ENCODE measurements at places on chromosomes 16 and 17.

DNA sequence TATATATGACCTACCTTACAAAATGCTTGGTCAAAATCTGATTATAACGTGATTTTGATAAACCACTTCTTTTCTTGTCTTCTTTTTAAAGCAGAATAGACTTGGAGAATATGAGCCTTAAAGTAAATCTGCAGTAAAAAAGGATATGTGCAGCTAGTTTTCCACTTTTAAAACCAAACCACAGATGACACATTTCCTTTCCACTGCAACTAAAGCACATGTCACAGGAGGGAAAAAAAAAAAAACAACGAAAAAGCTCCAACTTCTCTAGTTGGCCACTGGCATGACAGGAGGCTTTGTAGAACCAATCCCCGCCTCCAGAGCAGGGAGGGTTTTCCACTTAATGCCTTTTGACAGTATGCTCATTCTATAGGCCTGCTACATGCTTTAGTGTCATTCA lies at the start of gene EVI2A:
EVI2A (minus strand) TSS at position 142 of the 400 bp plus-strand sequence. CDS start 2,609 bp downstream, outside the sequence.
- DNase-seq = peak; percentile 58

GRCh38 chr16:53598511-53599275 lies 95.7 kb upstream of the AKTIP start:
- DNase-seq = no peak

- peak; percentile 59 for DNase-seq
Observed at GRCh38 chr17:57243171-57243622, 13.1 kb upstream of the MSI2 start.

DNA sequence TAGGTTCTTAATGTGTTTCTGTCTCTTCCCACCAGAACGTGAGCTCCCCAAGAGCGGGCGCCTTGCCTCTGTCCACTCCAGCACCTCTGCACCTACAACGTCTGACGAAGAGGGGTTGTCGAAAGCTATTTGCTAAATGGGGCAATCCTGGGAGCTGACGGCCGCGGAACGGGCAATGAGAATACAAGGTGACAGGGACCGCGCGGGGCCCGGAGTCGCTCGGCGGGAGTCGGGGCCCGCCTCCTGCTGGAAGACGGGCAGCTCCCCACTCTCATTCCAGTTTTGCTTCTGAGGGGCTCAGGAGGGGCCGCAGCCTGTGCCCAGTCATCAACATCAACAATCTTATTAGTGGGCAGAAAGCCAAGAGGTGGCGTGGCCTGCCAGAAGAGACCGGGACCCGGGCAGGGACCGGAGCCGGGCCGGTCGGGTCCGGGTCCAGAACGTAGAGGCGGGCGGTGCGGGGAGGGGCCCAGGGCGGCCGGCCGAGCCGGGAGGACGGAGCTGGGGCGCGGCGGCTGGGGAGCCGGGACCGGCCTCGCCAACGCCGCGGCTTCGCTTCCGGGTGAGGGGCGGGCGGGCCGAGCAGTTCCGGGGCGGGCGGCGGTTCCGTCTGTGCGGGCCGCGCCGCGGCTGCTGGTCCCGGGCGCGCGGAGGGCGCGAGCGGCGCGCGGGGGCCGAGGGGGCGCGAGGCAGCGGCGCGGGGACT lies at the start of gene MOSMO:
MOSMO (plus strand) TSS at position 603 of the 706 bp plus-strand sequence. CDS start 191 bp downstream, outside the sequence.
- peak; percentile 40 for DNase-seq

DNA sequence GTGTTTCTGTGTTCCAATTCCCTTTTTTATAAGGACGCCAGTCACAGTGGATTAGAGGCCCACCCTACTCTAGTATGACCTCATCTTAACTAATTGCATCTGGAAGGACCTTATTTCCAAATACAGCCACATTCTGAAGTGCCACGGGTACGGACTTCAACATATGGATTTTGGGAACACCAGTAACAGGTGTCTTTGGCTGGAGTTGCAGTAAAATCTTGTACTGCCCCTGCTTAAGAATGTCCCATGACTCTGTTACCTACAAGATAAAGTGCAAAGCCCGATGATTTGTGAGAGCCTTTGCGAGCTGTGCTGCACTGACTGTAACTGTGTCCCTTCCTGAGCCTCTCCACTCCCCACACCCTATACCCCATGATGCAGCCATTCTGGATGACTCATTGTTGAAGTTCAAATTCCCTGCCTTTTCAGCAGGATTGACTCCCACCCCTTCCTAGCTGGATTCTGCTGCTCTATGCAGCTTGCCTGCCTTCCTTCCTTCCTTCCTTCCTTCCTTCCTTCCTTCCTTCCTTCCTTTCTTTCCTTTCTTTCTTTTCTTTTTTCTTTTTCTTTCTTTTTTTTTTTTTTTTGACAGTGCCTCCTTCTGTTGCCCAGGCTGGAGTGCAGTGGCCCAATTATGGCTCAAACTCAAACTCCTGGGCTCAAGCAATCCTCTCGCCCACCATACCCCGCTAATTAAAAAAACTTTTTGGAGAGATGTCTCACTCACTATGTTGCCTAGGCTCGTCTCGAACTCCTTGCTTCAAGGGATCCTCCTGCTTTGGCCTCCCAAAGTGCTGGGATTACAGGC lies 2.1 kb downstream of the HCRT start:
- no peak for DNase-seq

DNA sequence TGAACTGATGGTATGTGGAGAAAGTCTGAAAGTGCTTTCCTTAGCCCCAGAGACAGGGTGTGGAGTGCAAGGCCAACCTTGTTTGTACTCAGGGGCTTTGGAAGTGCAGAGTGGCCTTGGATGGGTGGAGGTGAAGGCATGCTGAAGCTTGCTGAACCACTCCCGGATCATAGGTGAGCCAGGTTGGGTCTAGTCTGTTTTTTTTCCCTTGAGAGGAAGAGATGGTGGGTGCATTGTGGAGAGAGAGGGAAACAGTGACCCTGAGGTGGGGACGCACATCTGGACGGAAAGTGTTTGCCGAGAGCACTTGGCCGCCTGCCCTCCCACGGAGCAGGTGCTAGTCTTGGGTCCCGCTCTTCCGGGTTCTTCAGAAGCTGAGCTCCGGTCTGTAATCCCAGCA lies 12.5 kb downstream of the ABAT start:
- DNase-seq = no peak

DNA sequence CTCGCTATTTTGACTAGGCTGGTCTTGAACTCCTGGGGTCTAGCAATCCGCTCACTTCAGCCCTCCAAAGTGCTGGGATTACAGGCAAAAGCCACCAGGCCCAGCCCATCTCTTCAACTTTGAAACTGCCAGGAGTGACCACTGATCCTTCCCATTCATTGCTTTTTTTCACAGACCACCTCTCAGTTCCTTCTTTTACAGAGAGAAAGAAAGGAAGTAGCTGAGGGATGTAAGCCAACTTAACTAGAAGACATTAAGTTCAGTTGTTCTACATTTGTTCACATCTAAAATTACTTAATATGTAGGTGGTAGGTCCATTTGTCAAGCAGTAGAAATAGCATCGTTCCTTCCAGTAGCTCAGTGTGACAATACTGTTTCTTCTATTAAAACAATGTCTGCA lies 219.8 kb downstream of the STX8 start:
- no peak for DNase-seq

DNA sequence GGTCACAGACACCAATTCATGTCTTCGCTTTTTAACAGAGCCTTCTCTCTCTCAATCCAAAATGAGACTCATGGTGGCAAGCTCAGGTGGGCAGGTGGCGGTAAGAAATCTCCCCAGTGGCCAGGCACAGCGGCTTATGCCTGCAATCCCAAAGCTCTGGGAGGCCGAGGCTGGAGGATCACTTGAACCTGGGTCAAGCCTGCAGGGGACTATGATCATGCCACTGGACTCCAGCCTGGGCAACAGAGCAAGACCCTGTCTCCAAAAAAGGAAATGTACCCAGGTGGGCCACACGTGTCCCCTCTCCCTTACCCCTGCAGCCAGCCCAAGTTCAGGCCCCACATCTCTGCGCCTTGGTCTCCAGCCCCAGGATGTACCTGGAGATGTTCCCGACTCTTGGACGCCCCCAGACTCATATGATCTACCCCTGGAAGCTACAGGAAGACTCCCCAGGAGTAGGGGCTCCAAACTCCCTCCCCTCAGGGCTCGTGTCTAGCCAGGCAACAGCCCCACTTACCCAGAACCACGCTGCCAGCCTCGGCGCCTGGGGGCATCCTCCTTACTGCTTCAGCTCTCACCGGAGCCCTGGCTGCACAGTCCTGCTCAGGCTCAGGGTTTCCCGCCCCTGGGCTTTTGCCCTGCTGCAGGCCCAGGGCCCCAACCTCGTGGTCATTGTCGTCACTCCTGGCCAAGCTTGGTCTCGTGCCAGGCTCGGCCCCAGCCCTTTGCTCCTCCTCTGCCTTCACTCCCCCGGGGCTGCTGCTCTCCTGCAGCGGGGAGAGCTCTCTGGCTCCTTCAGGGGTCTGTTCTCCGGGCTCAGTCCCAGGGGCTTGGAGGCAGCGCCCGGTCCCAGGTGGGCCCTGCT lies 16.2 kb downstream of the MYLK3 start:
- DNase-seq = no peak

DNA sequence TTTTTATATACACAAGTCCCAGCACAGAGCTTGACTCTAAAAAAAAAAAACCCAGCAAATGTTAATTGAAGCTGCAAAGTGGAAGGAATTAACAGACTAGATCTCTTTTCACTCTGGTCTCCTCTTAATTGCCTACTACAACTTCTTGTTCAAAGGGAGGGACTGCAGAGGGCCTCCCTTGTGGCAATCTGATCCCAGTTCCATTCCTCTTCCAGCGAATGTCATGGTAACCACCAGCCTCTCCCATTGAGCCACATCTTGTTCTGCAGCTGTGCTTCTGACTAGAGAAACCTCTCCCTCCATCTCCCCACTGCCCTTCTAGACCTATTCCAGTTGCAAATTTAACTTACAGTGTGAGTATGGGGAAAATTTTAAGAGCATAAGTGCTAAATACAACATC lies 5.9 kb downstream of the SUPT6H start:
- no peak for DNase-seq

DNA sequence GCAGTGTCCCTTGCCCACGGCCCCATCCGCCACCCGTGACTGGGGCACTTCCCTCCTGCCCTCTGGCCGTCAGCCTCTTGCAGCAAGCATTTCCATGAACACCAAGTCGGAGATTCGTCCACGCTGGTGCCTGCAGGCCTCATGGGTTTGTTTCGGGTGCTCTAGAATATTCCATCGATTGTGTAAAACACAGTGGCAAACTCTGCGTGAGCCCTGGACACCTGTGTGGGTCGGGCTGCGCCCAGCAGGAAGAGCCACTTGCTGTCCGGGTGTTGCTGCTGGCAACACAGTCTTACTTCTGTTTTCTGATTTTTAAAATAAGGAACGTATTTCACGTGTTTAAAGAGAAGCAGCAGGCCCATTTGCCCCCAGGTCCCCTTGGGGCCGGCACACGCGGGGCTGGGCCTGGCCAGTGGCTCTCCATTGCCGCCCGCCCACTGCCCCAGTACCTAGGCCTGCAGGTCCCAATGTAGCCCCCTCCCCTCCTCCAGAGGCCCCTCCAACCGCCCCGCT lies 10.0 kb downstream of the CYBC1 start:
- DNase-seq = no peak

DNA sequence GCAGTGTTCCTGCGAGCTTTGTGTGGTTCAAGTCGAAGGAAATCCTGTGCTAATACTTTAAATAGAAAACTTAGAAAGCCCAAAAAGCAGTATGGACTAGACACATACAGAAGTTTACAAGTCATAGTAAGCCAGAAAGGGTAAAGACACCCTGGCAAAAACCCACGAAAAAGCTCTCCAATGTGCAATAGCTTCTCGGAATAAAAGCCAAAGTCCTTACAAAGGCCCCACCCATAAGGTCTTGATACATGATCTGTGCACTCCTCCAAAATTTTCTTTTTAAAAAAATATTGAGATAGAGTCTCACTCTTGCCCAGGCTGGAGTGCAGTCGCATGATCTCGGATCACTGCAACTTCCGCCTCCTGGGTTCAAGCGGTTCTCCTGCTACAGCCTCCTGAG lies 10.3 kb downstream of the C16orf86 start:
- no peak for DNase-seq
